ENCODE measurements at places on chromosomes 16 and 17.

DNA sequence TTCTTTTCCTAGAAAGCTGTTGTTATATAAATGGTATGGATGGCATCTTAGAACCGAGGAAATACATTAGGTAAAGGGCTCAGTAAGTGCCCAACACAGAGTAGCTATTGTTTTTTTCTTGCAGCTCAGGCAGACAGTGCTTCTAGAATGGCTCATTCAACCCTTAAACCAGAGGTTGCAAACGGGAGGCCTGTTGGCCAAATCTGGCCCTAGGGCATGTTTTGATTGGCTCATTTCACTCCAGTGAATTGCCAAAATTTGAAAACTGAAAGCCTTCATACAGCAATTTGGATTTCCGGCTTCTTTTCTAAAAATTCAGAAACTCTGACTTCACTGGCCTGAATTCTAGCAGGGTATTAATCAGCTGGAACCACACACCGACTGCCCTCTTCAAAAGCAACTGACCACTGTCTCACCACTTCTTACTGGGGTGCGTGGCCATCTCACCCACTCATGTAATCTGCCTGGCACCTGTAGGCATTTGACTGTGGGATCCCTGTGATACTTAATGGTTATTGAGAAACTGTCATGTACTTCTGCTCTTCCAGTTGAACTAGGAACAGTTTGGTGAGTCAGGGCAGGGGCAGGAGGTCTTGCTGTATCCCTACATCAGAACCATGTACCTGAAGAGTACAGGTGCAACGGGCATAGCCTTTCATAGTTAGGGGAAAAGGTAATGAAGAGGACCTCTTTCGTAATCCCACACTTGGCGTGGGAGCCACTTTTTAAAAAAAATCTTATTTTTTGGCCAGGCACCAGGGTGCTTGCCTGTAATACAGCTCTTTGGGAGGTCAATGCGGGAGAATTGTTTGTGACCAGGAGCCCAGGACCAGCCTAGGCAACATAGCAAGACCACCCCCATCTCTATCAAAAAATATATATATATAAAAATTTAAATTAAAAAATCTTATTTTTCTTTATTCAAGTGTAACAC is 53.6 kb upstream of the SCNN1B start:
- no peak for DNase-seq

DNA sequence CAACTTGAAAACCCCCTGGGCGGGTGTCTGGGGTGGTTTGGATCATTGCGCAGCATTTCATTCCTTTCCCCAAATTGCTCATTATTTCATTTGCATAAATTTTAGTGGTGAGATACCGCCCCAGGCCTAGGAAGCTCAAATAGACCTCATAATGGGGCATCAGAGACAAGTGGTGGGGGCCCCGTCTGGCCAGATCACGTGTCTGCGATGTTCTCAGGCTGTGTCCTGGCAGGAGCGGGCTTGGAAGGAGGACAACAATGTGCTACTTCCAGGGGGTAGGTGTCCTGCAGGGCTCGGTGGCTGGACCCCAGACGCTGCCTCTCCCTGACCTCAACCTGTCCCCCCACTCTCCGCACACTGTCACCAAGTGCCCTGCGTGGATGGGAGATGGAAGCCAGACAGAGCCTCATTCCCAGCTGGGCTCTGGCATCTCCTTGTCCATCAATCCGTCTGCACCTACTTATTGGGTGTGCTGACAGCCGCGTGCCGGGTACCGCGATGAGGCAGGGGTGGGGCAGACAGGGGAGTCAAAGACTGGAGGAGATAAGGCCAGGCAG is 116.9 kb downstream of the NTN1 start:
- no peak for DNase-seq

GRCh38 chr17:80781211-80781610 is 210.4 kb upstream of the CHMP6 start:
- DNase-seq, result no peak

GRCh38 chr17:28717578-28718332 is at the start of gene RAB34:
TSS of gene RAB34 (minus strand) at chr17:28717868. CDS start at chr17:28717266, 602 bp downstream.
- DNase-seq, result no peak

DNA sequence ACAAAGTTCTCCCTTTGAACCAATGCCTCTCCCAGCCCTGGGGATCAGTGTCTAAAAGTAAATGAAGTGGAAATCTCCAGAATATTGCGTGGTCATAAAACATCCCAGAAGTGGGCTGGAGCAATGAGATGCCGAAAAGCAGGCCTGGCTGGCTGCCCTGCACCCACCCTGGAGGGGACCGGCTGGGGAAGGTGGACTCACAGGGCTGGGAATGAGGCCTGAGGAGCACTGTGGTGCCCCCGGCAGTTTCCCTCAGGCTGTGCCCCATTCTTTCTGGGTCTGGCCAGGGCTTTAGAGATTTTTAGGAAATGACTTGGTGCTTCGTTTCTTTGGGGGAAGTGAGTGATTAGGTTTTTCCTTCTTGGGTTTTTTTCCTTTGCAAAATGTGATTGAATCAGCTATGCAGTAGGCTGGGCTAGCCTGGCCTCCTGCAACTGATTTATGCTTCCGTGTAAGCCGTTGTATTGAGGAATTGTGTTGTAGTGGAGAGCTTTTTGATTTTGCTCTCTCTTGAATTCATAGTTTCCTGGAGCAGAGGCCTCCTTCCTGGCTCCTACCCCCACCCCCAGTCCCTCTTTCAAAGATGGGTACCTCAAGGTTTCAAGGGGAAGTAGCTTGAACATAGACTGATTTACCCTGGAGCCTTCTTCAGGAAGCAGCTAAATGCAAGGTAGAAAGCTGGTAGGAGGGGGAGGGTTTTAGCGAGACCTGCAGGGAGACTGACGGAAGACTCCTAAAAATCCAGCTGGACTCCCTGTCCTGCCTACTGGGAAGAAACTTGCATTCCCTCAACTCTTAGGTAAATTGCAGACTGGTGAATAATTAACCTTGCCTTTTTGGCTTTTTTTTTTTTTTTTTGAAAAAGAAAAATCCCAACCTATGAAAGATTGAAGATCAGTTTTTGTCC is 170.2 kb downstream of the RAB11FIP4 start:
- DNase-seq, result no peak

DNA sequence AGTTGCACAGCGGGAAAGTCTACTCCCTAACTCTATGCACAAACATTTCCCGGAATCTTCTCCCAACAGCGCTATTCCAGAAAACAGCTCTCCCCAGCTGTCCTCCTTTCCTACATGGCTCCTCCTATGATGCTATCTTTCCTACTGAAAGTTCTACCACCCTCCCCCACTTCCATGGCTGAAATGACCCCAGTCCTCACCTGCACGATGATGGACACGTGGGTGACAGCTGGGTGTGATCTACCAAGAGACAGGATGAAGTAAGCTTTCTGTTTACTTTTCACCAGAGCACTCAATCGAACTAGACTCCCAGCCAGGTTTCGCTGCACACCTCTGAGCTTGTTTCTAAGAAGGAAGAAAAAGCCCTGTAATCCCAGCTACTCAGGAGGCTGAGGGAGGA is 10.7 kb downstream of the CTC1 start:
- no peak for DNase-seq

GRCh38 chr17:56624309-56624708 is 30.8 kb downstream of the NOG start:
- DNase-seq, result no peak

DNA sequence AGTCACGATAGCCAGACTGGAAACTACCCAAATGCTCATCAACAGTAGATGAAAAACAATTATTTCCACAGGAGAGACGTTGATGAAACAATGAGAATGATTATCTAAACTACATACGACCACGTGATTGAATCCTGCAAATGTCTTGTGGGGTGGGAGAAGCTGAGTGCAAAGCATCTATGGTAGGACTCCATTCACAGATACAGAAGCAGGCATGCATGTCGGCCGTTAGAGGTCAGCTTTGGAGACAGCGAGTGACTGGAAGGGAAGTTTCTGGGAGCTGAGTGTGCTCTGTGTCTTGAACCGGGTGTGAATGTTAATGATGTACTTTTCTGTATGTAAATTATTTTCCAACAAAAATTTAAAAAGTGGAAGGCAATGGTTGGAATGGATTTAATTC is 71.5 kb upstream of the DNAJA2 start:
- DNase-seq, result no peak

DNA sequence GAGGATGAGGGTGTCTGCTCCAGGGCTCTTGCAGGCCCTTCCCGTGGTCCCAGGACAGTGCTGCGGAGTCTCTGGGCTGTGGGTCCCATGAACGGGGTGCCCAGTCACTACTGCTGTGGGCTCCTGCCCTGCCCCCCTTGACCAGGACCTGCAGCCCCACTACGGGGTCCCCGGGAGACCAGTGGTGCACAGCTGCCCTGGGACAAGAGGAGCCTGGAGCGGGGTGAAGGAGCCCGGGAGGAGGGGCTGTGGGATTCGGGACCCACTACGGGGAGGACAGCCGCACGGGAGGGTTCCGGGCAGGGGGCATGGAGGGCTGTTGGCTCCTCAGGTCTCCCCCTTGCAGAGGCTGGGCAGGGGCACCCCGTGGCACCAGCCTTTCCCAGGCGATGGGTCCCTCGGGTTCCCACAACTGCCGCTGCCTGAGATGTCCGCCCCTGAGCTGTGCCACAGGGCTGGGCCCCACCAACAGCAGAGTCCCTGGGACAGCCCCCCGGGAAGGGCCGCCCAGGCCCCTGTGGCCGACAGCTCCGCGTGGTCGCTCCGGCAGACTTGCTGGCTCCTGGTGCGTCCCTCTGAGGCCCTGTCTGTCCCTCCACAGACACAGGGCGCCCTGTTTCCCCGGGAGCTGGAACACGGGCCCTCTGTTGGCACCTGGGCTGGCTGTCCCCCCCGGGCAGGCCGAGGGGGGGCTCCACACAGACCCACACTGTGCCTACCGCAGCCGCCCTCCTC is 52.1 kb upstream of the GNG13 start:
- no peak for DNase-seq

DNA sequence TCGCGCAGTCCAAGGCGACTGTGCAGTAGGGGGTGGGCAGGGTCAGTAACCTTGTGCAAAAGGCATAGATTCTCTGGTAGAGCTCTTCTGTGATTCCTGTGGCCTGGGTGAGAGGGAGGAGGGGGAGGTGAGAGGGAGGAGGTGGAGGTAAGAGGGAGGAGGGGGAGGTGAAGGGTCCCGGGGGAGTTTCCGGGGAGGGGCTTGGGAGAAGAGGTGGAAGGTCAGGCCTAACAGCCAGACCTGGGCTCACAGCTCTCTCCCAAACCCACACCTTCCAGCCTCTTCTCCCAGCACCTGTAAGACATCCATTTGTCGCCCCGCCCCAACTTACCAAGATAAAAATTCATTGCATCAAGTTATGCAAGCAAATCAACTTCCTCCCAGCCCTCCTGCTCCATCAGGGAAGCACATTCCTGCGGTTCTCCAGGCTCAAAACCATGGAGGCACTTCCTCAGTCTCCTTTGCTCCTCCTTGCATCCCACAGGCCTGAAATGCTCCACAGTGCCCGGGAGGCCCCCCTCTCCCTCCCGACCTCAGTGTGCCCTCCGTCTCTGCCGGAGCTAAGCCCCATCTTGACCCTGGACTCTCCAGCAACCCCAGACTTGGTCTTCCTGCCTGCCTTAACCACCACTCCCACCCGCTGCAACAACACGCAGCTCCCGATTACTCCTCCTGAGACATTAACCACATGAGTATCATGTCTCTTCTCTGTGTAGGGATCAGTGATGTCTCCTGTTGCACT is 30.5 kb downstream of the PIK3R6 start:
- no peak for DNase-seq

DNA sequence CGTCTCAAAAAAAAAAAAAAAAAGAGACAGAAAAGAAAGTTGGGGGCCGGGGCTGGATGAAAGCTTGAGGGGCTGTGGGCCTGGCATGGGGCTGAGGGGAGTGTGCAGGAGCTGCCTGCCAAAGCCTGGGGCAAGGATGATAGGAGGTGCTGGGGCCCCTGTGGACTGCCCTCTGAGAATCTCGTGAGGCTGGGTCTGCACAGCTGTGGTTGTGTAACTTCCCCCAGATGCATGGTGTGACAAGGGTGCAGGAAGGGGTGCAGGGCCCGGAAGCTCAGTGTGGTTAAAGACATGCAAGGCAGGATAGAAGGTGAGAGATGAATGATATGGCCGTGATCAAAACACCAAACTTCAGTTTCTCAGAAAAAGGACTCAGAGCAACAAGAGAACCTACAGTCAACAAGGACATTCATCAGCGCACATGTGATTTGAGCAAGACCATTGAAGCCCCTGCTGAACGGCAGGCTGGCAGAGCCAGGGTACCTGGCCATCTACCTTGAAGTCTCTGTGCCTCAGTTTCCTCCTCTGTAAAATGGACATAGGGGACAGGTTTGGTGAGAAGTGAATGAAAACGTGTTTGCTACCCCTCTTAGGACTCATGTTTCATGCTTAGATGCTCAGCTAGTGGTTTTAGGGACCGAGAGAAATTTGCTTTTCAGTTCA is 9.6 kb downstream of the IL32 start:
- DNase-seq, result no peak

- no peak for DNase-seq
Measured at GRCh38 chr17:45224671-45225050, 3.0 kb downstream of the FMNL1 start.

DNA sequence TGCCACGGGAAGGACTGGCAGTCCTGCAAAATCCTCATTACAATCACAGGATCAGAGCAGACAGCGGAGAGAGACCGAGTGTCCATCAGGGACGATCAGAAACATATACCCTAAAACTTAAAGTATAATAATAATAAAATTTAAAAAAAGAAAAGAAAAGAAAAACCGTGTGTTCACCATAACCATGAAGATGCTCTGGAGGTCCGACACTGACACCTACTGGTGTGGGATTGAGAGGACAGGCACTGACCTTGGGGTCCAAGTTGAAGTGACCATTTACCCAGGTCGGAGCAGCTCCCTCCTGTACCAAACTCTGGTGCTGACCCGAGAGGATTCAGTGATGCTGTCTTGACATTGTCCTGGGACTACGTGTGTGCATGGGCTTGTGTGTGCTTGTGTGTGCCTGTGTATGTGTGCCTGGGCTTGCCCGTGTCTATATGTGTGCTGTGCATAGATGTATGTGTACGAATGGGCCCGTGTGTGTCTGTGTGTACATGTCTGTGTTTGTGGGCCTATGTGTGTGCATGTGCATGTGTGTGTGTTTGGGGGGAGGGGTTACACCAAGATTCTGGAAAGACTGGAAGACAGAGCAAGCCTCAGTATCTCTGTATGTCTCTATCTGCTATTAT is 10.0 kb upstream of the CD300LD start:
- no peak for DNase-seq

DNA sequence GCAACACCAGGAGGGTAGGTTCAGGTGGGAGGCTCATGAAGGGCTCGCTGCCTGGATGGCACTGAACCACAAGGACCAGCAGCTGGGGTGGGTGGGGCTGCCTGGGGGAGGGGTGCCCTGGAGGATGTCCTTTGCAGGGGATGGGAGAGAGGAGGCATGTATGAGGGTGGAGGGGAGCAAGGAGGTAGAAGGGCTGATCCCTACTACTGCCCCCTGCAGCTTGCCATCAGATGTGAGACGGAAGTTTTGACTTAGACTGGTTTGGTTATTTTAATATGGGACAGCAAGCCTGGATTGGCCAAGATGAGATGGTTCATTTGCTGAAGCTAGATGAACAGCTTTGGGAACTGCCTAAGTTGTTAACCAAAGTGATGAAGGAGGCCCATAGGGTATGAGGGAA is 115.9 kb downstream of the SEC14L1 start:
- DNase-seq, result no peak

- DNase-seq, result no peak
Measured at GRCh38 chr17:81412490-81413093, 17.3 kb downstream of the BAHCC1 start.

DNA sequence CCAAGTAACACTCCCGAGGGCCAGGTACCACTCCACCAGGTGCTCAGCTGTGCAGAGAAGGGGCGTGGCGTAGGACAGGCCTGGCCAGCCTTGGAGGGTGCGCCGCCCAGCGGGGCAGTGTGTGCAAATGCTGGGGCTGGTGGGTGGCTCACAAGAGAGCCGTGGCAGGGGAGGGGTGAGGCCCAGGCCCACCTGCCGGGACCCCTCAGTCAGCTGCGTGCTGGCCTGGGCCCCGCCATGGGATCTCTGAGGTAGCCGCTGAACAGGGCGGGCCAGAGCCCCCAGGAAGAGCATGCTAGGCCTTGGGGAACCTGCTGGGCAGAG is 8.8 kb downstream of the TPSG1 start:
- DNase-seq, result no peak

All from cortex of kidney (tissue), 1 donor.